ENCODE measurements at places on chromosomes 16 and 17. TPM values are rescaled to one million over a fixed set of nuclear protein-coding genes. Genes with fewer than 3 reads are reported as not detected.

Gene HEATR9
- not detected for total RNA-seq

GRCh38 chr17:81449351-81449750, 54.1 kb downstream of the BAHCC1 start:
- no peak for DNase-seq

Gene NRN1L
- total RNA-seq: not detected

DNA sequence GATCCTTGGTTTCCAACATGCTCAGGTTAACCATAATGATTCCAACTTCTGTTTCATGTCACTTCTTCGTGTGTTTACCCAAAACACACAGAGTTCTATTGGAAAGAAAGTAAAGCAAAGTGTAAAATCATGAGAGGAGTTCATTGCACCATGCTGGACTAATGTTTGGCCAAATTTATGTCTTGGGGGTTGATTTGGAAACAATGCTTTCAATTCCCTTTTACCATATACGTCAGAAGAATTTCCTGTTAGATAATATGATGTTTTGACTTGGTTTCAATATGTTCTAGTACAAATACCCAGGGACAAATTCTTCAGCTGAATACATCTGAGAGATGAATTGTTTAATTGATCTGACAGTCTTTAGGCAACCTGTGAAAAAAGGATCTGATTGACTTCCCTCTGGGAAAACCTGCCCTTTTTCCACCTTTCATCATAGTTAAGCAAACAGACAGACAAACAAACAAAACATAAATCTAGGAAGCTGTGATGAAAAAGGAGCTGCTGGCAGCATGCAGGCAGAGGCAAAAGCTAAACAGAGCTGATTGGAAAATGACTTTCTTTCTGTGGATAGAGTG, 26.0 kb upstream of the MPHOSPH6 start:
- no peak for DNase-seq

DNA sequence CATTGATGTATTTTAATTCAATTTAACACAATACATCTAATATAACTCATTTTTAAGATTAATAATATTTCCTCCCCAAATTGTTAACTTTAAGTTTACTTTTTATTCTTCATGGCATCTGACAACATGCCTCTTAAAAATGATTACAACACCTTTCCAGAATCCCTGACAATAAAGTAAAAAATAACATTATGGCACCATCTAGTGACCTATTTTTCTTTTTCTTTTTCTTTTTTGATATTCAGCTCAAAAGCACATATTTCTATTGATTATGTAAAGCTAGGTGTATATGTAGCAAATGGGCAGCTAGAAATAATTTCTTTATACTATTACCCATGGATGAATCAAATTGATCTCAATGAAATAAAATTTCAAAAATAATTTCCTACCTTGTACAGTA, 834.3 kb upstream of the CDH8 start:
- no peak for DNase-seq
